NCI-H187 (cell line): ENCODE measurements at places on chromosomes 5 and 9.

DNA sequence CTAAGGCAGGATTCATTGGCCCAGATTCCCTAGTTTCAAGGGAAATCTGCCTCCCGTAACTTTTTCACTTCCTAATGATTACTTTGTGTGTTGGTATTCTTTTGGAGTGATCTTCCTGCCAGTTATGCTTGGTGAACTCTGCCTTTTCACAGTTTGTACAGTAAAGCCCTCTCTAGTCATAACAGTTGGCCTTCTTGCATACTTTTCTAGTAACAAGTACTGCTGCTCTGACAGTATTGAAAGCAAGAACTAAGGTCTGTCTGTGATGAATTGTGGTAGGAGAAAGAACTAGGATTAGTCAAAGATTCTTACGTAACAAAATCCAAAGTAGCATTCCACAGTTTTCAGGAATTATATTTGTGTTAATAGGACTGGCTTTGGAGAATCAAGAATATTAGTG lies 1457.2 kb upstream of the WWC1 start:
- no peak for DNase-seq

DNA sequence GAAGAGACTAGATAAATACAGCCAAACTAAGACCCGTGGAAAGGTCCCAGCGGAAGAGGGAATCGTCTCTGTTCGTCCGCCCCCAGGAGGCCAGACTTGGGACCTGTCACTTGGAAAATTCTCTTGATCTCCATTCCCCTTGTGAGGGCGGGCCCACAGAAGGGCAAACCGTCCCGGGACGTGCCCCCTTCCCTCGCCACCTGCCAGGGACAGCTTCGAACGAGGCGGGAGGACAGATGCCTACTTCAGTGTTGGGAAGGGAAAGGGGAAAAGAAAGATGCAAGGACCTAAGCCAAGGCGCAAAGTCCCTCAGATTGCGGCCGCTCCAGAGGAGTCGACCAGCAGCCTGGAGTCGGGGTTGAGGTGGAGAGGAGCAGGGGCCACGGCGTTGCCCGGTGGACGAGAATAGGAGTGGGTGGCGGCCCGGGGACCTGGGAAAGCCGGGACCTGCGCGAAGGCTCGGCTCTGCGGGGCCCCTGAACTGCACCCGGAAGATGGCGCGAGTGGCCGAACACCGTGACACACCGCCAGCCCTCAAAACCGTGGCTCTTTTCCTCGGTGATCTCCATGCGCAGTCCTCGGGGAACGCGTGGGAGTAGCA lies 4.4 kb upstream of the EBF1 start:
- DNase-seq, result no peak

- DNase-seq, result no peak
Observed at GRCh38 chr9:127598839-127599549, 13.1 kb upstream of the STXBP1 start.

DNA sequence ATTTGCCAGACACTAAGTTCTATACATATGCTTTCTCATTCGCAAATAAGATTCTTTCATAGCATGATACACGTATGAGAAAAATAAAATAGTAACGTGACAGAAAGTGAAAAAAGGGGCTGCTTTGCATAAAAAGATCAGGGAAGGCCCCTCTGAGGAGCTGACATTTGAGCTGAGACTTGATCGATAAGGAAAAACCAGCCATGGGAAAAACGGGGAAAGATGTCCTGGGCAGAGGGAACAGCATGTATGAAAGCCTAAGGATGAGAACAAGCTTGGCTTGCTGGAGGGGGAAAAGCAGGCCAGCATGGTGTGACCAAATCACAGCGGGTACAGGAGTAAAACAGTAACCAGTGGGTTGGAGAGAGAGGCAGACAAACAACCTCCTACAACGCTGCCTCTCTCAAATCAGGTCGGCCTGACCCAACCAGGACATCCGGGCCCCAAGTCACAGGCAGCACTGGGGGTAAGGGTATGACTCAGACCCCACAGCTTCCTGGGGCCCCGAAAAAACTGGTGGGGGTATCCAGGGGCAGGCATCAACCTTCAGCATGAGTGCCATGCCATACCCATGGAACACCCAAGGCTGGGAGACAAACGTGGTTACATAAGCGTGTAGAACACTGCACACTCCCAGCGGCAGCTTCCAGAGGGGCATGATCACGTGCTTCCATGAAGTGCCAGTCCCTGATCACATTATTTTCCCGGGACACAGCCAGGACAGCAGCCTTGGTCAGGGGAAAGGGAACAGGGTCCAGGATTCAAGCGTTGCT lies 2.2 kb downstream of the TNIP1 start:
- DNase-seq, result no peak

- no peak for DNase-seq
Observed at GRCh38 chr5:109218818-109219217, 191.0 kb downstream of the PJA2 start.

DNA sequence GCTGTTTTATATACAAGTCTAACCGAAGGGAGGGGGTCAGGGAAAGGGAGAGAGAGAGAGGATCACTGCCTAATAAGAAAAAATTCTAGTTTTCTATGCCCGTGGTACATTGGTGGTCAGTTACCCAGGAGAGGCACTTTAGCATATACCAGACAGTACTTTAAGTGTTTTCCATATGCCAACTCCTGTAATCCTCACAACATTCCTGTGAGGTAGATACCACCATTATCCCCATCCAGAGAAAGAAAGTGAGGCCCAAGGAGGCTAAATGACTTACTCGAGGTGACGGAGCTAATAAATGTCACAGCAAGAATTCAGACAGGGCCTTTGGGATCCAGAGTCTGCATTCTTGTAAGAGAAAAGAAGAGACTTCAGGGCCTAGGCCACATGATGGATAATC lies 161.8 kb downstream of the NTRK2 start:
- DNase-seq, result no peak

GRCh38 chr5:103867857-103868598 lies 305.4 kb upstream of the NUDT12 start:
- DNase-seq, result no peak

GRCh38 chr9:136342181-136343120 lies 15.1 kb downstream of the GPSM1 start:
- DNase-seq, result no peak

DNA sequence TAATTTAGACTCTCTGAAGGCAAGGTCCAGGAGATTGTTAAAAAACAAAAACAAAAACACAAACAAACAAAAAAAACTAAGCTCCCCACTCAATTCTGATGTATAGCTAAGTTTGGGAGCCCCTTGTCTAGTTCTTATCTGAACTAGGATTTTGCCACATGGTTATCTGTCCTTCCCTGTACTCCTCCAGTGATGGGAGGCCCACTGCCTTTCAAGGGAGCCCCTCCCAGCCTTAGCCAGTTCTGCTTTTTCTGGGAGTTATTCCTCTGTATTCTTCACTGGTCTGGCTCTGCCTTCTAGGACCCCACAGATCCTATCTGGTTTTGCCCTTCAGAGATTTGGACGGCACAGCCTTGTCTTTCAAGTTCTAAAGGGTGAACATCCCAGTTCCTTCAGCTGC lies 2.1 kb upstream of the ALDH1B1 start:
- DNase-seq, result no peak
